ENCODE measurements at places on chromosomes 16 and 17.
A peak's percentile ranks its signal among the peaks of the same experiment; 100 is the strongest.

- no peak for DNase-seq
Observed at GRCh38 chr17:72152387-72152929, 31.6 kb downstream of the SOX9 start.

DNA sequence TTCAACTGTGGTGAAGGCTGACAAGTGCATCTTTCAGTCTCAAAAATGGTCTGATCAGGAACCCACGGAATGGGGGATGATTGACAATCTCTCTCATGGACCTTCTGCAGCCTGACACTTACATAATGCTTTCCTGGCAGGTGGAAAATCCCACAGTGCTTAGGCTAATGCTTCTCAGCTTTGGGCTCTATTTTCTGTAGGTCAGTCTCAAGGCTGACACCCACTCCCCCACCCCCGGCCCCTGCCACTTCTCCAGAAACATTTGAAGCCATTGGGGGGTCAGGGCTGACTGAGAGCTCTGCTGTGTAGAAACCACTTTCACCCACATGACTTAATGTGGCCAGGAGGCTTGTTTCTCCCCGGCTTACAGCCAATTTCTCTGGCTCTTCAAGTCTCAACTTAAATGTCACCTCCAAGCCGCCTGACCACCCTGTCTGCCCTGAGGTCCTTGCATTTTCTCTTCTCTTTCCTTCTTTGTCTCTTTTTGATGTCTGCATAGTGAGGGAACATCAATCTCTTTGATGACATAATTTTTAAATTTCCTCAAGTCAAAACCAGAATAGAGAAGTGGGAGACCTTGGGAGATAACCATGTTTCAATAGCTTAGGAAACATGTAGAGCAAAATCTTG, 16.7 kb upstream of the IRF8 start:
- DNase-seq: no peak

DNA sequence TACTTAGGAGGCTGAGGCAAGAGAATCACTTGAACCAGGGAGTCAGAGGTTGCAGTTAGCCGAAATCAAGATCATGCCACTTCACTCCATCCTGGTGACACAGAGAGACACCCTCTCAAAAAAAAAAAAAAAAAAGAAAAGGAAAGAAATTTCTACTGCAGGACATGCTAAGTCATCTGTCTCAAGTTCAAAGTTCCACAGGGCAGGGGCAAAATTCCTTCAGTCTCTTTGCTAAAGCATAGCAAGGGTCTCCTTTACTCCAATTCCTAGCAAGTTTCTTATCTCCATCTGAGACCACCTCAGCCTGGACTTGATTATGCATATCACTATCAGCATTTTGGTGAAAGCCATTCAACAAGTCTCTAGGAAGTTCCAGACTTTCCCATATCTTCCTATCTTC, 14.6 kb downstream of the ZSCAN10 start:
- no peak for DNase-seq

DNA sequence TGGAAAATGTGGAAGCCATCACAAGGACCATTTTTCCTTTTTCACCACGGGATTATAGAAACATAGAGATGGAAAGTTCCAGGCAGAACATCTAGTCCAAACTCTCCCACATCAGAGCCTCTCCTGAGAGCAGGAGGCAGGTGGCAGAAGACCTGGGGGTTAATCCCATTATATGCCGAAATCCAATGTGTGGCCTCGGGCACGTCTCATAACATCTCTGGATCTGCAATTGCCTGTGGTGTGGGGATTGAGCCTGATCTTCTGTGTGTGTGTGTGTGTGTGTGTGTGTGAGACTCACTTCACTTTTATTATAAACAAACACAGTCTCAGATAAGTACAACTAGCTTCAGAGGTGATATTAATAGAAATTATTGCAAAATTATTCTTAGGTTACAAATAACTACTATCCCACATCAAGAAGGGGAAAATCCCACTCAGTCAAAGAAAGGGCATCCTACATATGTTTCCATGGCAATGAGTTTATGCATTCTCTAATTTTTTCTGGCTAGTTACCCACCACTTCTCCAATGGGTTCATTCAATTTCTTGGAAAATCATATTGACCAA, 199.1 kb downstream of the FOXL1 start:
- no peak for DNase-seq

- no peak for DNase-seq
Observed at GRCh38 chr17:42519546-42520491, 16.2 kb upstream of the NAGLU start.

- peak; percentile 76 for DNase-seq
Observed at GRCh38 chr17:78665952-78666920, 89.0 kb upstream of the DNAH17 start.

GRCh38 chr16:75702242-75702641, 981 bp upstream of the DUXB start:
- DNase-seq: no peak

- DNase-seq: no peak
Observed at GRCh38 chr17:56152874-56153602, at the start of gene ANKFN1. TSS of gene ANKFN1 (plus strand) at chr17:56153475. CDS start at chr17:56212668, 59,193 bp downstream.

DNA sequence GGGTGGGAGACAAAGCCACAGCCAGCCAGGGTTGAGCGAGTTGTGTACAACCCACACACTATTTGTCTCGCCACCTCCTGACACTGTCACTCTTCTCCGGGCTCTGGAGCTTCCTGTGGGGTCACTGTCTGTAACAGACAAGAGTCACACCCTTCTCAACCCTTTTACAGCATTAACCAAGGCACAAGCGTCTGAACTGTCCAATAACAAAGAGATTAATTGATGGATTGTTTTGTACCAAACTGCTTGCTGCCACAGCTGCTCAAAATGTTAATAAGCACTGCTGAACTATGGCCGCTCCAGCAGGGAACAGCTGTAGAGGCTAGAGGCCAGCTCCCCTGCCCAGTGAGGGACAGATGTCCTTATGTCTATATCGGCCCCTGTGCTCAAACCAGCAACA, 25.2 kb upstream of the HYDIN start:
- DNase-seq: no peak

DNA sequence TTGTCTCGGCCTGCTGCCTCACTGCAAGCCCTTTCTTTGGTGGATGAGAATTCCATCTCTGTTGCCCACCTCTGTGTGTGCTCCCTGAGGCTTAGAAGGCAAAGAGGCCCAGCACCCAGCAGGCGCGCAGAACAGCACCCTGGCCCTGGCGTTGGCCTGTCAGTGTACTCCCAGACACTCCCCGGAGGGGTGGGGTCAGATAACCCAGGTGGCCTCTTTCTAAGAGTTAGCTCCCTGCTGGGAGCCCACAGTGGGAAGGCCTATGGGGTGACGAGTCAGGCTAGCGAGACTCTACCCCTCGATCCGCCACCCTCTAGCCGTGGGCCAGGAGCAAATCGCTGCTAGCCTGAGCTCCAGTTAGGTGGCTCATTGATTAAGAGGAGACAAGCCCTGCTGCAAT, 38.1 kb downstream of the SRL start:
- no peak for DNase-seq

DNA sequence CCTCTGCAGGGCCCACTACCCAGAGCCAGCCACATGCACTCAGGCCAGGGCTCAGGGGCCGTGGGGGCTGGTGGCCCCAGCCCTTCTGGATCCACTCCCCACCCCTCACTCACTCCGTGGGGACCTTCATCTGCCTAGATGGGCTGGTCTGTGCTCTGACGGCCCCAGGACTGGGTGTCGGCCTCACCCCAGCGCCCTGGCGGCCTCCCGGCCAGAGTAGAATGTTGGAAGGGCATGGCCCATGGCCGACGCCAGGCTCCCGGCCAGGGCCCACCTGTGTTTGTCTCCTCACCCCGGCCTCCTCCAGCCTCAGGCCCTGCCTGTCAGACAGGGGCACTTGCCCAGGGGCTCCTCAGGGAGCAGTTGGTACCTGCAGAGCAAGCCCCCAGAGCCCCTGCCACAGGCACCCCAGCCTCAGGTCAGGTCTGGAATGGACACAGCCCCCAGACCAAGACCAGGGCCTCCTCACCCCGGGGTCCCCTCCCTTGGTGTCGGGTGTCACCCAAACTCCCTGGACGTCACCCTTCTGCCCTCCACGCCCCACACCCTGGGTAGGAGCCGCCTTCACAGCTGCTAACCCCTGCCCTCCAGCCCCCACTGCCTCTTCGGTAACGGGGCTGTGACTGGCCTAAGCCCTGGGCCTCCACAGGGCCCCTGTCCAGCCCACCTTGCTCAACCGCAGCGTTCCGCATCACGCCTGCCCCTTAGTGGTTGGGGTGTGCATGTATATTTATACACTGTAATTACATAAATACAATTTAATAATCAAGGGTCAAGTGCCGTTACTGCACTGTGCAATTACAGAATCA, 3.0 kb upstream of the CDH15 start:
- no peak for DNase-seq

- DNase-seq: no peak
Observed at GRCh38 chr16:67654403-67654911, 5.6 kb downstream of the ACD start.

DNA sequence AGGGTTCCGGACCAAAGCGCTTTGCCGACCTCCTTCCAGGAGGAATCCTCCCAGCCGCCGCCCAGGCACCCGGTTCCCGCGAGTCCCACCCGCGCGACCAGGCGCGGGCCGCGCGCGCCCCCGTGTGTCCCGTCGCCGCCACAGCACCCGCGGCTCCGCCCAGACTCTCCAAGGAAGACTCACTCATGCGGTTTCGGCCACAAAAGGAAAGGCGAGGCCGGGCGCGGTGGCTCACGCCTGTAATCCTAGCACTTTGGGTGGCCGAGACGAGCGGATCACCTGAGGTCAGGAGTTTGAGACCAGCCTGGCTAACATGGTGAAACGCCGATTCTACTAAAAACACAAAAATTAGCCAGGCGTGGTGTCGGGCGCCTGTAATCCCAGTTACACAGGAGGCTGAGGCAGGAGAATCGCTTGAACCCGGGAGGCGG, 3.5 kb upstream of the PKMYT1 start:
- peak; percentile 83 for DNase-seq

GRCh38 chr17:34133350-34133749, 121.7 kb upstream of the CCL2 start:
- no peak for DNase-seq

- no peak for DNase-seq
Observed at GRCh38 chr16:86495756-86496261, 14.5 kb upstream of the FOXF1 start.

- DNase-seq: no peak
Observed at GRCh38 chr16:70778901-70779309, 22.1 kb downstream of the VAC14 start.

GRCh38 chr17:46038414-46038813, 39.4 kb downstream of the STH start:
- no peak for DNase-seq

- DNase-seq: peak; percentile 46
Observed at GRCh38 chr17:4480929-4481898, 17.5 kb upstream of the SPNS2 start.

GRCh38 chr16:60463986-60464385, 1572.3 kb downstream of the CDH8 start:
- no peak for DNase-seq

- DNase-seq: no peak
Observed at GRCh38 chr16:88882358-88883030, 16.0 kb upstream of the PABPN1L start.

GRCh38 chr16:986411-986810, 4.8 kb downstream of the SOX8 start:
- no peak for DNase-seq

GRCh38 chr17:59425085-59425931, 93.9 kb downstream of the YPEL2 start:
- DNase-seq: no peak

DNA sequence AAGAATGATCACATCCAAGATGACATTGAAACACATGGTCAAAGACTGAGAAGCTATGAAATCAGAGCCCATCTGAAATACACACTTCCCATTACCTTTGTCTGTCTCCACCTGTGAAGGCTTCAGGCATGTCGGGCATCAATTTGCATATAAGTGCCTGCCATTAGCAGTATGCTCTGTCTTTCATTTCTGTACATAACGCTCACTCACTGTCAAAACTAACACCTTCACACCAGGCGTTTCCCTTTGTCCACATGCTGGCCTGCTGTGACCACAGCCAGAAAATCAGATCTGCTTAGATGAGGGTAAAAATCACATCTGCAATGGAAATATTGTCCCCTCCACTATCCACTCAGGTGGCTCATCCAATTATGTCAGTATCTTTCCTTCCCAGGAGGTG, 524.8 kb downstream of the TOX3 start:
- DNase-seq: no peak

- no peak for DNase-seq
Observed at GRCh38 chr17:68519911-68520310, 7.7 kb downstream of the PRKAR1A start.
